NCI-H748 treated with DMSO at 0.1 percent for 48 hours (cell line): ENCODE measurements at places on chromosomes 6 and 20.

- no peak for DNase-seq
Measured at GRCh38 chr6:126957721-126958120, 160.8 kb upstream of the RSPO3 start.

- no peak for DNase-seq
Measured at GRCh38 chr6:3857468-3858456, 8.6 kb downstream of the FAM50B start.

GRCh38 chr20:1900321-1900801, 5.2 kb downstream of the SIRPA start:
- DNase-seq: peak; percentile 84

- DNase-seq: no peak
Measured at GRCh38 chr6:33139596-33140206, 52.6 kb downstream of the COL11A2 start.

- DNase-seq: no peak
Measured at GRCh38 chr6:67689329-67689728, 945.8 kb upstream of the ADGRB3 start.

DNA sequence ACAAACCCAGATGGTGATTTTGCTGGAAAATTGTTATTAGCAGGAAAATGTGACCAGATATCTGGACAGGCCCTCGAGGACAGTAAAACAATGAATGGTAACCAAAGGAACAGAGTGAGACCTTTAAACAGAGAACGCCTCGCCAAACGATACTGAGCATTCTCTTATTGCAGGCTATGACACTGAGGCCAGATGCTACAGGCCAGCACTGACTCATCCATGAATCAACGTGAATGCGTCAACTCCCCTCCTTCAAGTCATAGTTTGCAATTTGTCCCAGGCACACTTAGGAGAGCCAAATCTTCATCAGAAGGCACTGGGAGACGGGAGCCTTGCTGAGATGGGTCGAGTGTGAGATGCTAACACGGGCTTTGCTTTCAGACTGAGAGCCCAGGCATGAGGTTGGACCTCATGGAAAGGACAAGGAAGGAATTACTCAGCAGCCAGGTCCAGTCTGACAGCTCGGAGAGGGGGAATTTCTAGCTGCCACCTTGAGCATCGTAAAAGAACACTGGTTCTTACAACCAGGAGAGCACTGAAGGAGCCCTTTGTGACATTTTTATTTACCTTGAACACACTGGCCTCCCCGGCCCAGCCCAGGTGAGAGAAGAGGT, 60.7 kb downstream of the BMP7 start:
- DNase-seq: no peak

- DNase-seq: no peak
Measured at GRCh38 chr6:134436950-134437349, 119.0 kb upstream of the SGK1 start.
